ENCODE measurements at places on chromosomes 11 and 22.

- DNase-seq = no peak
These were observed 80.9 kb upstream of the CD44 start for GRCh38 chr11:35057926-35058668.

GRCh38 chr22:30877662-30878515 lies 90.7 kb downstream of the MORC2 start:
- DNase-seq = no peak

GRCh38 chr11:122633219-122633829 lies 22.2 kb upstream of the UBASH3B start:
- DNase-seq = no peak

- no peak for DNase-seq
These were observed 4.0 kb downstream of the SLCO2B1 start for GRCh38 chr11:75154646-75155569.

- no peak for DNase-seq
These were observed 22.9 kb upstream of the PDE2A start for GRCh38 chr11:72696866-72697700.

DNA sequence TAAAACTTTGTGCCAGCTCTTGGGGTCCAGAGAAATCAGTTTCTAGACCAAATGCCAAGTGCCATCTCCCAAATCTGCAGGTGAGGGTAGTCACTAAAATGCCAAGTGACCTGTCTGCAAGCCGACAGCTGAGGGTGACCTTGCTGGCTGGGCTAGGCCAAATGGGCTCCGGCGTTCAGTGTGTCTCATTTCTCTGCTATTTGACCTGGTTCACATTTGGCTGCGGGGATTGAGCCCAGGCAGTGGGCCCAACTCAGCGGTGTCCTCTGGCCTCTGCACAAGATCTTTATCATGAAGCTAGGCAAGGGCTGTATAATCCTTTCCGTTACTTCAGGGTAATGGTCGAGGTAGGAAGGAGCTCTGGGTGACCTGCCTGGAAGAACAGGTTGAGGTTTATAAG lies 87.5 kb downstream of the SNX19 start:
- no peak for DNase-seq

- no peak for DNase-seq
These were observed 602 bp downstream of the NAT10 start for GRCh38 chr11:34105957-34106504.

DNA sequence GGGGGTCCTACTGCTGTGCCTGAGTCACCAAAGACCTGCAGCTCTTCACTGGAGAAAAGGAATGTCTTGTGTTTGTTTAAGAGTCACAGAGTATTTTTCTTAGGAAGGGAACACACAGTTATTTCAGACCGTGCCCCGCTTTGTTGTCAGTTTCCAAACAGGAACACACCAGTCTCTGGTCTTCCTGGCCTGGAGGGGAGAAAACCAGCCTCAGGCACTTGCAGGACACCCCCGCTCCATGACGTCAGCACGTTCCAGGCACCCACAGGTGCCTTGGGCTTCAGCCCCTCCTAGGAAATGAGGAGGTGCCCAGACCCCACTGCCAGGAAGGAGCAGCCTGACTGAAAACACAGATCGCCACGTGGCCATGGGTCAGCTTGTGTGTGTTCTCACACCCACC lies 5.4 kb downstream of the DEAF1 start:
- DNase-seq = no peak

- no peak for DNase-seq
These were observed 3.4 kb downstream of the TENM4 start for GRCh38 chr11:79437278-79437980.

DNA sequence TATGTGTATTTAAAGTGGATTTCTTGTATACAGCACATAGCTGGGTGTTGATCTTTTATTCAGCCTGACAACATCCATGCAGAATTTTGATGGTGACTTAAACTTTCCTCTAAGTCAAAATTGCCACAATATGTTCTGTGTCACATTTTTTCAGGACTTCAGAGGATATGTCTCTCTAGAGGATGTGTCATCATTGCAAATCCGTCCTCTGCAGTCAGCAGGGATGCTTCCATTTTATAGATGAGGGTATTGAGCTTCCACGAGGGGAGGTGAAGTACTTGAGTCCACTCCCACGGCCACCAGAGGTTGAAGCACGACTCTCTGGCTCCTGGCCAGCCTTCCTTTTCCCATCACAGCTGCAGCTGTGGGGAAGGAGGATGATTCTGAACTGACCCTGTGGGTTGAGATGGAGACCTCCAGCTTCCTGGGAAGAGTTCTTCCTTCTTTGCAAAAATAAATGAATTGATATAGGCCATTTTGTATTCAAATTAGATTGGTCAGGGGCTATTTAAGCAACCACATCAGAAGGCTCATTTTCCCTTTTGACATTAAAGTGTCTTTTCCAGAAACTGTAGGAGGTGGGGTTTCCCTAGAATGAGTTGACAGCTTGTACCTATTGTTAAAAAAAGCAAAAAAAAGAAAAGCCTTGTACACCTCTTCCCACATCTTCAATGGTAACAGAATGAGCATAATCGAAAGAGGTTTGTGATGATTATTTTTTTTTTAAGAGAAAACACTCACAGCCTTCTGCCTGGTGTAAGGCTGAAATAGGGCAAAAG lies 55.2 kb upstream of the MYEOV start:
- DNase-seq = no peak

GRCh38 chr22:17063411-17064106 lies 21.2 kb upstream of the IL17RA start:
- no peak for DNase-seq

GRCh38 chr11:58497951-58498350 lies 10.0 kb downstream of the OR5B21 start:
- DNase-seq = no peak

DNA sequence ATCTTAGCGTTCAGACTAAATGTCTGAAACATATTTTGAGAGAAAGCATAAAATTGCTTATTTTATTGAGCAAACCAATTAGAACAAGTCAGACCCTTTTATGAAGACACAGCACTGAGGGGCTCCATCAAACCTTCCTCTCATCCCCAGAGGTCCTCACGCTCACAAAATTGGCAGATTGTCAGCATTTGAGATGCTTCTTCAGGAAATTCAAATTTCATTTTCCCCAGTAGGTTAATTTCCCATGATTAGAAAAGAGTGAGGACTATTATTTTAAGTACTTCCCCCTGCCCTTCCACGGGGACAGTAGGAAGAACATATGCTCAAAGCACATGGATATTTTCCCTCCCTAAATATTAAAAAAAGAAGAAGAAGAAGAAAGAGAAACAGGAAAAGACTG lies 851.8 kb downstream of the BRD1 start:
- DNase-seq = no peak

DNA sequence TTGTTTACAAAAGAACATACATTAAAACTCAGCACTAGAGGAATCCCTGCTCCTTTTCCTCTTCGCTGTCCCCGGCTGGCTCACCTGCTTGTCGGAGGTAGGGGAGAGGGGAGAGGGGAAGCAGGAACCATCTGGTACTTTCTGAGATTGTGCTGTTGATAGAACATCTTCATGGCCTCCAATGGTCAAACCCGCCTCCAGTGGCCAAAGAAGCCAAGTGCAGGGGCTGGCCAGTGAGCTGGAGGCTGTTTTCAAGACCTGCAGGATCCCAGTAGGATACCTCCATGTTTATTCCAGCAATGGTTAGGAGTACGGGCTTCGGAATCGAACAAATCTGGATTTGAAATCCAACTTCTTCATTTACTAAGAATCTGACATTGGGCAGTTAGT lies 92.6 kb downstream of the PKNOX2 start:
- no peak for DNase-seq

- DNase-seq = no peak
These were observed 130.4 kb upstream of the TEAD1 start for GRCh38 chr11:12543596-12544415.

DNA sequence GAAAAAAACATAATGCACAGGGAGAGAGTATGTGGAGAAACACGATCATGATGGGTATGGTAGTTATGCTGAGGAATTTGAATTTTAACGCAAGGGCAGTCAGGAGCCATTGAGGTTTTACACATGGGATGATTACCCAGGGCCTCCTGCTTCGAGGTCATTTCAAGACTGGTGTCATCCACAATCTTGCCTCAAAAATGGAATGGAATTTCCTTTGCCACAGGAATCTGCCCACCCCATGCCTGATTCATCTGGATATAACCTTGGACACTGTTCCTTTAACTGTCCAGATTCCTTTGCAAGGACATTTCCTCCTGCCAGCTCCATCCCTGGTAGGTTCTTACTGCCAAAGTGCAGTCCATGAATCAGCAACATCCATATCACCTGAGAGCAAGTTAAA lies 655.9 kb upstream of the TENM4 start:
- DNase-seq = no peak

GRCh38 chr22:22098457-22099193 lies 116.0 kb upstream of the TOP3B start:
- DNase-seq = no peak

- no peak for DNase-seq
These were observed 1.2 kb upstream of the CERK start for GRCh38 chr22:46739094-46739870.

DNA sequence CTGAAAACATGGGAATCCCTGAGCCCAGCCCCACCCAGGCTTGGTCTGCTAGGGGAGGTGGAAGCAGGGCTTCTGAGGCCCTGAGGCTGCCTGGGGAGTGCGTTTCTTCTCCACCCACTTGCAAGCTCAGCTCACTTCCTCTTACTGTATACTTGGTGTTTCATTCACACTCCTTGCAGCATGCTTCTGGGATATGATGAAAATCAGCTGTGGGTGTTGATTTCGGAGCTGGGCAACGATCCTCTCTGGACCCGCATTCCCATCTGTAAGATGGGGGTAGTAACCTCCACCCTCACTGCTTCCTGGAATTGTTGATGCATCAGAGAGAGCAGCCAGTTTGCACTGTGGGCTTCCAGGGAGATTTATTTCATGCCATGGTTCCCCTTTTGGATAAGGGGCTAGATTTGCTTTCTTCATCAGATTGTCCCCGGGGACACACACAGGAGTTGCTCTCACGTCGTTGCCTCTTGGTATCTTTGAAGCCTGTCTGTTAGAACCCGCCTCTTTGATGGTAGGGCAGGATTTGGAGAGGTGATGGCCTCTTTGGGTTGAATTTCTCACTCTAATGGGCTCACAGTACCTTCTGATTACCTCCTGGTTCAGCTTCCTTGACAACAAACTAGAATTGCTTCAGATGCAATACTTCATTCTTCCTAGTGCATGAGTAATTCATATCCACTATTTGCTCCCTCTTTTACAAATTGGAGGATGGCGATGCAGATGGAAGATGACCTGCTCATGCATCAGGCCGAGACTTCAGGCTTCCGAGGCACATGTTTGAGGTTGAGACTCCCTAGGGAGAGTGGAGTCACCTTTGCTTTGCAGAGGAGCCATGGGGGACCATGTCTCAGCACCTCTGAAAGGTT lies 40.4 kb downstream of the BCR start:
- no peak for DNase-seq

- DNase-seq = peak; percentile 26
These were observed 29.6 kb downstream of the RTN4R start for GRCh38 chr22:20238536-20238900.

- DNase-seq = no peak
These were observed 63.7 kb downstream of the HIPK3 start for GRCh38 chr11:33320814-33321330.

- DNase-seq = no peak
These were observed 52.5 kb upstream of the NNMT start for GRCh38 chr11:114243461-114244372.

GRCh38 chr11:19625438-19625837 lies 87.2 kb upstream of the NAV2 start:
- DNase-seq = no peak

DNA sequence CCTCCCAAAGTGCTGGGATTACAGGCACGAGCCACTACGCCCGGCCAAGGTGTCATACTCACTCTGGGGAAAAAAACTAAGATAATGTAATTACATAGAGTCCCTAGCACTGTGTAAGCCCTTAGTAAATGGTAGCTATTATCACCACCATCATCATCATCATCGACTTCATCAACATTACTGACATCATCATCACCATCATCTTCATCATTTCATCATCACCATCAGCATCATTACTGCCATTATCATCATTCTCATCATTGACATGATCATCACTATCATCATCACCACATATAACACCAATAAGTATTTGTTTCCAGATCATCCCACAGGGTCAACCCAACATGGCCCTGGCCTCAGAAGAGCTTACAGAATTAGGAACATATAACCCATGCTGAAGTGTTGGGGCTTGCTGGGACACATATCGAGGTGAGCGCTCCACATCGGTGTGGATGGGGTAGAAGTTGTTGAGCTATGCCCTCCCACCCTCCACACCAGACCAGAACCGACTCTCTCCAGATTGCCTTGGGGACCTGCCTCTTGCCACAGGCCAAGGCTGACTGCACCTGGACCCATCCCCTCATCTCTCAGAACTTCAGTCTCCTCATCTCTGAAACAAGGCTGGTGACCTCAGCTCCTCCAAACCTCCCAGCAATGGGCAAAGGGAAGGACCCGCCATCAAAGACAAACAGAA lies 14.7 kb upstream of the CD5 start:
- DNase-seq = no peak

- DNase-seq = no peak
These were observed 420.0 kb downstream of the DYNC2H1 start for GRCh38 chr11:103529181-103529684.

- DNase-seq = no peak
These were observed 96.5 kb upstream of the NCAM1 start for GRCh38 chr11:112864672-112865071.

- DNase-seq = no peak
These were observed 181.3 kb upstream of the SEZ6L start for GRCh38 chr22:25987948-25988347.

DNA sequence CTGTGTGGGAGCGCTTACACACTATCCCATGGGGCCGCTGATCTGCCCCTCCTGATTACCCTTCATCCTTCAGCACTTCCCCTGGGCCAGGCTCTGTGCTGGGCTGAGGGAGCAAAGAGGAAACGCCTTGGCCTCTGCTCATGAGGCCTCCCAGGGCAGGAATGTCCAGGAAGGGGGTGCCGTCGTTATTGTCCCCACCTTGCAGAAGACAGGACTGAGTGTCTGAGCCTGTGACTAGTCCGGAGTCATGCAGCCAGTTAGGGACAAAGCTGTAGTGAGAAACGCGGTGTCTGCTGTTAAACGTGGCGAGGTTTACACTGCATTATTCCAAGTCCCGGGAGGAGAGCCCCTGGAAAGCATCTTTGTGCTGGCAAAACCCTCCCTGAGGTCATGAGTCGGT lies 160.0 kb downstream of the TRIM29 start:
- no peak for DNase-seq

DNA sequence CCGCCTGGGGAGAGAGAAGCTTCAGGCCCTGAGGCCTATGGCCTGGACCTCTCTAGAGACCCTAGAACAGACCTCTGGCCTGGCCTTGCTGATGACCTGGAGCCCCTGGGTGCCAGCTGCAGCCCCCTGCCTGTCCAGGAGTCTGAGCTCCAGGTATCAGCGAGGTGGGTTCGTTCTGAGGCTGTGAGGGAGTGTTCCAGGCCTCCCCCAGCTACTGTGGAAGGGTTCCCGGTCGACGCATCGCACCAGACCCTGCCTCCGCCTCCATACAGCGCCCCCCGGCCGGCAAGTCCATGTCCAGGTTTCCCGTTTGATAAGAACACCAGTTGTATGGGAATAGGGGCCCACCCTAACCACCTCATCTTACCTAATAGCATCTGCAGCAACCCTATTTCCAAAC lies 111.1 kb downstream of the KCNQ1 start:
- no peak for DNase-seq
